Anterior cingulate cortex (tissue), 58 donors: ENCODE measurements at places on chromosomes 13 and 19.

GRCh38 chr19:51691074-51691583 is 2.0 kb upstream of the SPACA6 start:
- no peak for DNase-seq

GRCh38 chr19:16609511-16610200 is 18.3 kb downstream of the MED26 start:
- DNase-seq: no peak

GRCh38 chr19:4524808-4525562 is 6.7 kb upstream of the PLIN4 start:
- peak; percentile 38 for DNase-seq

- DNase-seq: peak; percentile 57
Measured at GRCh38 chr13:51584731-51585672, 740 bp downstream of the WDFY2 start.

- DNase-seq: no peak
Measured at GRCh38 chr13:102310691-102311418, 91.0 kb downstream of the FGF14 start.

DNA sequence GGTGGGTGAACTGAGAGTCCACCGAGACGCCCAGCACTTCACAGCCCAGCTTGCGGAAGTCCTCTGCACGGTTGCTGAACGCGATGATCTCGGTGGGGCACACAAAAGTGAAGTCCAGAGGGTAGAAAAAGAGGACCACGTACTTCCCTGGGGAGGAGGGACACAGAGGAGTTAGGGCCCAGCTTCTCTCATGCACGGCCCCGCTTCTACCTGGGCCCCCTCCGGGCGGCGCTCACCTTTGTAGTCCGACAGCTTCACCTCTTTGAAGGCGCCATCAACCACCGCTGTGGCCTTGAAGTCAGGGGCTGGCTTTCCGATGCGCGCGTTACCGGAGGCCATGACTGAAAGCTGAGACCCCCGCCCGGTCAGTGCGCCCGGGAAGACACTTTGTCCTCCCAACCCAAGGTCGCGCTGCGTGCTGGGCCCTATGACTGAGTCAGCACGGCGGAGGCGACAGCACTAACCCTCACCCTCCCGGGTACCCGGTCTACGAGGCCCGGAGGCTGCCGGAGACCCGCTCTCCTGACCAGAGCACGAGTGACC is 606 bp downstream of the PRDX2 start:
- DNase-seq: no peak
